H9 (cell line): ENCODE measurements at places on chromosomes 1 and 21. TPM values are rescaled to one million over a fixed set of nuclear protein-coding genes. Genes with fewer than 3 reads are reported as not detected.

Gene ITGB2
- 0.61 and 1.1 TPM in 2 replicates for total RNA-seq

Gene SIK1
- total RNA-seq = 5.7 and 6.4 TPM in 2 replicates

Gene TEKT2
- 0.20 and 0.86 TPM in 2 replicates for total RNA-seq

Gene CR1L
- total RNA-seq = 0.37 TPM in 1 of 2 replicates, not detected in the other

Gene DEPDC1
- total RNA-seq = 23.1 and 26.1 TPM in 2 replicates

DNA sequence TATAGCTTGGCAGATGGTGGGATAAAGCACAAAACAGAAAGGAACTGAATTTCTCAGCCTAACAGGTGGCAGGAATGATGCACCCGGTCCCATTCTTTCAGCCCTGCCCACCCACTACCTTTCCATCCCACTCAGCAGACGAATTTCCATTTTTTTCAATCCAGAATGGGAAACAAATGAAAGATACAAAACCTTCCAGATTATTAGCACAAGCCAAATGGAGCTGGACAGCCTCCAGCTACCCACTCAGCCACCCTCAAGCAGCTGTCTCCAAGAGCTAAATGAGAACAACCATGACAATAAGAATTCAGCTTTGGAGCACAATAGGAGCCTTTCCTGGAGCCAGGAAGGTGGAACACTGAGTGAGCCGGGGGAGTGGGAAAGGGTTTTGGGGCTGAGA lies 96.3 kb upstream of the ST6GALNAC5 start:
- H3K36me3 ChIP-seq = no peaks in the 10 kb centered on the region; the same call in 2 of the 3 replicates
- no peaks in the 10 kb centered on the region for H3K4me1 ChIP-seq
- H3K27me3 ChIP-seq = no peaks in the 10 kb centered on the region
- DNase-seq = no peak

- H3K4me1 ChIP-seq = peaks cover 2% of the 10 kb centered on the region; the same call in 1 of the 2 replicates
- peak; percentile 51 for DNase-seq
- 0 out of 2 replicates have a peak, but pooled peaks cover 7% of the 10 kb centered on the region for H3K36me3 ChIP-seq
- H3K4me3 ChIP-seq = no peak overlapping the region
- no peak overlapping the region for H3K27ac ChIP-seq
Observed at GRCh38 chr1:62142496-62142895, 52.2 kb upstream of the L1TD1 start.

- H3K36me3 ChIP-seq = no peaks in the 10 kb centered on the region
- peak overlapping the region; percentile 85 for H3K4me3 ChIP-seq
- H3K27ac ChIP-seq = no peak overlapping the region
- DNase-seq = no peak
- H3K4me1 ChIP-seq = no peaks in the 10 kb centered on the region
Observed at GRCh38 chr1:13749543-13750341, 49.8 kb downstream of the PRDM2 start.

GRCh38 chr1:117286145-117286544 lies 75.4 kb upstream of the VTCN1 start:
- no peaks in the 10 kb centered on the region for H3K27me3 ChIP-seq
- H3K4me3 ChIP-seq = no peak overlapping the region
- H3K4me1 ChIP-seq = no peaks in the 10 kb centered on the region
- no peak overlapping the region for H3K27ac ChIP-seq

GRCh38 chr1:207047505-207047904 lies 3.5 kb downstream of the YOD1 start:
- H3K4me1 ChIP-seq = peaks cover 3% of the 10 kb centered on the region; the same call in 1 of the 2 replicates
- no peak overlapping the region for H3K4me3 ChIP-seq
- H3K36me3 ChIP-seq = peaks cover 13% of the 10 kb centered on the region
- H3K27me3 ChIP-seq = no peaks in the 10 kb centered on the region

- H3K4me1 ChIP-seq = peaks cover 4% of the 10 kb centered on the region; the same call in 1 of the 2 replicates
- no peak overlapping the region for H3K27ac ChIP-seq
- H3K36me3 ChIP-seq = no peaks in the 10 kb centered on the region
- H3K4me3 ChIP-seq = no peak overlapping the region
- no peaks in the 10 kb centered on the region for H3K27me3 ChIP-seq
- no peak for DNase-seq
Observed at GRCh38 chr1:31510304-31510703, 66.0 kb upstream of the TINAGL1 start.

DNA sequence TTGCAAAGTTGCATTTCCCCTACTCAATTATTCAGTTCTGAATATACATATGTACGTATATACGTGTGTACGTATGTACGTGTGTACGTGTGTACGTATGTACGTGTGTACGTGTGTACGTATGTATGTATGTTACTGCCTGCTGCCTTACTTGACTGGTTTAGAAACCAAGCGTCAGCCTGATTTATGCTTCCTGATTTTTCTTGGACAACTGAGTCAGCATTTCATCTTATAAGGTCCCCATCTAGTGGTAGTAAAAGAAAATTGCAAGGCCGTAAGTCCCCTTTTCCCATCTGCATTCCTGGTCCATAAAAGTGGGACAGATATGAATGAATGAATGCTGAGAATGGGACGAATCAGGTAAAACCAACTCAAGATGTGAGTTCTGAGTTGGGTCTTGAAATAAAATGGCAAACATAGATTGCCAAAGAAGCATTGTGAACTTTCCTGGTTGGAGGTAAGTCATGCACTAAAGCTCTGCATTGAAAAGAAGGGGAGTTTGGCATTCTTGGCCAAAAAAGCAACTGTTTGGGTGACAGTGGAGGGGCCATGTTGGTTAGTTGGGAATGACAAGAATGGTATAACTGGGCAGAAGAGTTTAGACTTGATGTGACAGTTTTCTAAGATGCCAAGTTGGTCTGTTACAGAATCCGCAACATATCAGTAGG lies 76.4 kb upstream of the DNAH14 start:
- no peaks in the 10 kb centered on the region for H3K27me3 ChIP-seq
- peaks cover 2% of the 10 kb centered on the region; the same call in 1 of the 2 replicates for H3K4me1 ChIP-seq
- no peak overlapping the region for H3K4me3 ChIP-seq

GRCh38 chr1:16087733-16088132 lies 14.3 kb upstream of the FAM131C start:
- H3K4me1 ChIP-seq = no peaks in the 10 kb centered on the region
- no peak overlapping the region for H3K27ac ChIP-seq
- H3K36me3 ChIP-seq = no peaks in the 10 kb centered on the region
- H3K27me3 ChIP-seq = no peaks in the 10 kb centered on the region; the same call in 1 of the 2 replicates
- H3K4me3 ChIP-seq = no peak overlapping the region

DNA sequence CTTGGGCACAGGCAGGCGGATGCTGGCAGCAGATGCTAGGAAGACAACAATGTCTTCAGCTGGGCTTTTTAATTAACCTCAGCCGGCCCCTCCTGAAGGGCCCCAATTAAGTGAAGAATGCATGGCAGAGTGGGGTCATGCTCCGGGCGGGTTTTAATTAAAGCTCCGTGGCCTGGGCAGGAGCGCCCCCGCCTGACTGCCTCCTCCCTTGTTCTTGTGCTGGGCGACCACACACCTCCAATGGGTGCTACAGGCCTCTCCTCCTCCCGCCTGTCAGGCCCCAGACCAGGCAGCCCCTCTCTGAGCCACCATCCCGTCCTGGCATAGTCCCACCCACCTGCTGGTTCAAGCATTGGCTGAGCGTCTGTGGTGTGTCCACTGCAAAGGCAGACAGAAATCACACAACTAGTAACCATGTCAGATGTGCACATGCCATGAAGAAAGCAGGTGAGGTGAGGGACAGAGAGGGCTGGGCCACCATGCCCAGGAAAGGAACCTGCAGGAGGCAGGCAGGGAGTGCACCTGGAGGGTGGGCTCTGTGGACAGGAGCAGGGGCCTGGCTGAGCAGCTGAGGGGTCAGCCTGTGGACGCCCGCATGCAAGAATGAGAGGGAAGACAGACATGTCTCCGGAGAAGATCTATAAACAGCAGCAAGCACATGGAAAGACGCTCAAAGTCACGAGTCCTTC lies 8.5 kb upstream of the ARF1 start:
- H3K4me3 ChIP-seq = peak overlapping the region; percentile 15; the same call in 1 of the 3 replicates
- no peaks in the 10 kb centered on the region; the same call in 1 of the 2 replicates for H3K4me1 ChIP-seq
- no peak overlapping the region for H3K27ac ChIP-seq
- DNase-seq = peak; percentile 54

- no peaks in the 10 kb centered on the region for H3K36me3 ChIP-seq
- H3K4me1 ChIP-seq = no peaks in the 10 kb centered on the region
- DNase-seq = peak; percentile 45
- no peaks in the 10 kb centered on the region for H3K27me3 ChIP-seq
- H3K27ac ChIP-seq = no peak overlapping the region
Observed at GRCh38 chr21:41283211-41283818, 33.3 kb upstream of the FAM3B start.

GRCh38 chr1:71738256-71738655 lies 544.1 kb downstream of the NEGR1 start:
- no peak for DNase-seq
- H3K27me3 ChIP-seq = no peaks in the 10 kb centered on the region
- H3K4me1 ChIP-seq = peaks cover 6% of the 10 kb centered on the region; the same call in 1 of the 2 replicates
- no peak overlapping the region for H3K27ac ChIP-seq
- H3K36me3 ChIP-seq = no peaks in the 10 kb centered on the region; the same call in 1 of the 2 replicates

DNA sequence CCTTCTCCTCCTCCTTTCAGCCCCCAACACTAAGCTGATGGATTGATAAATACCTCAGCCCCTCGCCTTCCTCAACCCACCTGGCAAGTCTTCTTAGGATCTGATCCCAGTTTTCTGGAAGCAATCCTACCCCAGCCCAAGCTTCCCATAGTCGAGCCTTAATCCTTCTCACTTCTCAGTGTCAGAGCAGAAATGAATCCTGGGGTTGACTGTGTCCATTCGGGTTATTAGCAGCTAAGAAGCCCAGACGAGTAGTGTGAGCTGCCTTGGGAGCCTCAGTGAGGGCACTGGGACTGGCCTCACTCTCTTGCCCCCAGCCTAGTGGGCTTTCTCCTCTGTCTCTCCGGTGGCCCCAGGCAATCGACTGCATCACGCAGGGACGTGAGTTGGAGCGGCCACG lies 12.4 kb upstream of the PEAR1 start:
- H3K36me3 ChIP-seq = no peaks in the 10 kb centered on the region
- H3K4me1 ChIP-seq = no peaks in the 10 kb centered on the region
- H3K27ac ChIP-seq = no peak overlapping the region
- DNase-seq = no peak
- H3K27me3 ChIP-seq = no peaks in the 10 kb centered on the region; the same call in 1 of the 2 replicates
- H3K4me3 ChIP-seq = peak overlapping the region; percentile 1; the same call in 1 of the 3 replicates

- H3K27ac ChIP-seq = no peak overlapping the region
- H3K27me3 ChIP-seq = no peaks in the 10 kb centered on the region
- no peak for DNase-seq
- H3K36me3 ChIP-seq = no peaks in the 10 kb centered on the region
Observed at GRCh38 chr1:234531151-234531635, 52.2 kb upstream of the TARBP1 start.

DNA sequence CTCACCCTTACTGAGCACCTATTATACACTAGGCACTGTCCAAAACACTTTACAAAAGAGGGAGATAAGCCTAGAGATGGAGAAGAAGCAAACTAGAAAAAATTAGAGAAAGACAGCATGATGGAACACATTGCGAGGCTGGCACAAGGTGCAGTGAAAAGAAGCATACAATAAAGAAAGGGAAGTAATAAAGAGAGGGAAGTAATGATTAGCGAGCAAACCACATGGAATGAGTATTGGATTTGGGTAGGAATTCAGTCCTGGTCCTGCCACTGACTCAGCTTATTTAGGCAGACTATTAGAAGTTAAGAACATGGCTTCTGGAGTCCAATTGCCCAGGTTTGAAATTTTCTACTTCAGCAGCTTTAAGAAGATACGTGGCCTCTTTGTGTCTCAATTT lies 32.6 kb upstream of the FNBP1L start:
- H3K27me3 ChIP-seq = no peaks in the 10 kb centered on the region
- peaks cover 4% of the 10 kb centered on the region; the same call in 2 of the 3 replicates for H3K36me3 ChIP-seq
- no peak overlapping the region for H3K27ac ChIP-seq
